Suppressor macrophage treated with lipopolysaccharide for 4 hours (primary cell): ENCODE measurements at places on chromosomes 7 and 10.

DNA sequence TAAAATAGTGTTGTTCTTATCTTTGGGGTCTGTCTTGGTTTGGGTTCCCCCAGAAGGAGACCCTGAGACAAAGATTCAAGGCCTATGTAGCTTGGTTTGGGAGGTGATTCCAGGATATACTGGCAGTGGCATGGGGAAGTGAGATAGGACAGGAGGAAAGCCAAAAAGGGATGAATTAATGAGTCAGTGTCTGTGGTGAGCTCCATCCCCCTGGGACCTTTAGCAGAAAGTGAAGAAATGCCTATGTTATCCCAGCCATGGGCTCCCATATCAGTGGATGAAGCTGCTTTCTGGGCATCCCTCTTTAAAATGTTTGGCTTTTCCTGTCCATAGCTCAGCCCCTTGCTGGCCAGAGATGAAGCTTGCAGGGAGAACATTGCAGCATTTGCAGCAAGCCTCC lies 217.0 kb upstream of the CTBP2 start:
- DNase-seq = no peak

DNA sequence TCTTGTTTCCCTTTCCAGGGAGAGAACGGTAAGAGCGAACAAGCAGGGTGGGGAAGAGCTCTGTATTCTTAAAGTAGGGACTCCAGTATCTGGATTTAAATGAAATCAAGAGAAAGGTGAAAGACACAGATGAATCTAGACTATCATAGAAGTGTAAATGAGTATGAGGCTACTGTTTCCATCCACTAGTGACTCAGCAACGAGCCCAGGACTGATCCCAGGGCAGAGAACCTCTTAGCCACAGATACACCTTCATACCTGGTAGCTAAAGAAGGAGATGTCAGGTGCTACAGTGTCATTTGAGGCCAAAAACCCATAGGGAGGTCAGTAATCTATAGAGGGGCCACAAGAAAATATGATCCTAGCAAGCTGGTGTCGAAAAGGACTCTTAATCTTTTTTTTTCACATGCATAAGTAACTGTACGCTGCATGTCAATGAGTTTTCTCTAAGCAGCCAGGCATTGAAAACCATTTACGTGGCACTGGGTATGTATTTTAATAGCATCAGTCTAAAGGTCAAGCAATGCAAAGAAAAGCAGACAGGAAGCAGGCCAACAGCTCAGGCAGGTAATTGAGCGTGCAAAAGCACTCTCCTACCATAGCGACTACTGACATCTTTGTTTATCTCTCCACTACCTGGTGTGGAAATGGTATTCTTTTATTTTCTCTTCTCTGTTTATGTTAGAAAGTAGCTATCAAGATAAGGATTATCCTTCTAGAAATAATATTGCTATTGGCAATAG lies 91.5 kb upstream of the EGR2 start:
- DNase-seq = no peak

GRCh38 chr7:123415625-123416024 lies 118.8 kb downstream of the IQUB start:
- DNase-seq = no peak

GRCh38 chr7:135645296-135645904 lies 16.9 kb upstream of the STMP1 start:
- DNase-seq = peak; percentile 53

DNA sequence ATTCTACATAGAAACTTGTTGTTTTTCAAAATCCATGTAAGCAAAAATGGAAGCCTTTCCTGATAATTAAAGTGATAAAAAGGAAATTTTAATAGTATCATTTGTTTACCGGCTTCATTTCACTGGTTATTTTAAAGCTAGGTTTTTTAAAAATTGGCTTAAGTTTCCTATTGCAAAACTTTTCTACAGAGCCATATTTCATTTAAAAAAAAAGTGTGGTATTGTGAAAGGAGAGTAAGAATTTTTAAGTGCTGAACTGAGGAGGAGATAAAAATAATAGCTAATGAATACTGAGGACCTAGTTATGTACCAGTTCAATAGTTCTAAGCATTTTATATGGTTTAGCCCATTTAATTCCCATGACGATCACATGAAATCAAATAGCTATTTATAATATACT lies 172.2 kb upstream of the COL1A2 start:
- no peak for DNase-seq

DNA sequence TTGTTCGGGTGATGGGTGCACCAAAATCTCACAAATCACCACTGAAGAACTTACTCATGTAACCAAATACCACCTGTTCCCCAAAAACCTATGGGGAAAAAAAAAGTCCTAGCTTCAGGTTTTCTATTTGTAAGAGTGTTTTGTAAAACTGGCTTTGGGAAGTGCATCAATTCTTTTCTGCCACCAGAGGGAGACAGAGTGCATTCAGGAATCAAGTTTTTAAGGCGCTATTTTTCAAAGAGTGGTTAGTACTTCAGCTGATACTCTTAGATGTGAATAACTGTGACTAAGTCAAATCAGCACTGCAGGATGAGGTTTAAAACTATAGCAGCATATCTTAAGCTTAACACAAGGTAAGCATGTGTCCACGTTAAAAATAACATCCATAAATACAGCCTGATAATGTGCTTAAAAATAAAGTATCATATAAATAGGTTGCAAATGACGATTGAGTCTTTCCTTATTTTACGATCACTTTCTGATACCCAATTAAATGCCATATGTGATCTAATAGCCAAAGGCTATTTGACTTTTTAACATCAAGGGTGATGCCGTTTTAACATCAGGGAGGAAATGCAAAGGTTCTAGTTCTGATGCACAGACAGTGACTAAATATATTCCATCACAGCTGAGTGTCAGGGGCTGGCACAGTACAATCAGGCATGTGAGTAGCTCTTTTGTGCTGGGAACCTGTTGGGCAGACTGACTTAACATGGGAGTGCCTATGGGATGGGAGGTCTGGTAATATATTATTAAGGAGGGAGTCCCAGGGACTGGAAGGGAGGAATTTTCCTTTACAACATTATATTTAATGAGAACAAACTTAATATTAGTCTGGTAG lies 10.6 kb upstream of the LYZL2 start:
- peak; percentile 77 for DNase-seq

GRCh38 chr10:103096130-103096529 lies 96.9 kb downstream of the NT5C2 start:
- DNase-seq = no peak

GRCh38 chr10:118504467-118505205 lies 90.8 kb downstream of the PRLHR start:
- peak; percentile 49 for DNase-seq

DNA sequence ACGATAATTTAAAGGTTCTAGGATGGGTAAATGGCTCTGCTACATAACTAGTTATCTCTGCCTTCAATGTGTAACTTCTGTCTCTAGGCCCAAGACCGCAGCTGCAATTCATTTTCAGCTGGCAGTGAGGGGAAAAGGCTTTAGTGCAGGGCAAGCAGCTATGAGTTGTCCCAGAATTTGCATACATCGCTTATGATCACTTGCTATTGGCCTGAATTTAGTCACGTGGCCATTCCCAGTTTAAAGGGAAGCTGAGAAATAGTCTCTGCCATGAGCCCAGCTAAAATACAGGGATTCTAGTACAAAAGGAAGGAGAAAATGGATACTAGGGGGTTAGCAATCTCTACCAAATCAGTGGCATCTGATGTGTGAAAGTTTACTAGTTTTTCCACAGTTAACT lies 145.8 kb upstream of the IMMP2L start:
- DNase-seq = no peak

DNA sequence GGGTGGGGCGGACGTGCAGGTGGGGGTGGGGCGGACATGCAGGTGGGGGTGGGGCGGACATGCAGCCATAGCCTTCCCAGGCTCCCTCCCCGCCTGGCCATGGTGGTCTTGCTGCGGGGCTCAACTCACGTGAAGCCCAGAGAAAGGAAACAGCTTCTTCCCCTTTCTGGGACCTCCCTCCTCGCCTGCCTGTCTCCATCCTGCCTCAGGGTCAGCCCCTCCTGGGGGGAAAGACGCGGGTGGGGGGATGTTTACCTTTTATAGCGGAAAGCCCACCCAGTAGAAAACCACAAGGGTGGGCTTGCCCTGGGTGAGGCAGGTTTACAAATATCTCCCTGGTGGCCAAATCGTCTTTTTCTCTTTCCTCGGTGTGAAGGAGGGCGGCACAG lies 520.0 kb downstream of the GLRX3 start:
- DNase-seq = no peak

- DNase-seq = no peak
Observed at GRCh38 chr7:124718032-124718766, 47.4 kb downstream of the GPR37 start.

- no peak for DNase-seq
Observed at GRCh38 chr7:146002008-146002407, 114.6 kb upstream of the CNTNAP2 start.

DNA sequence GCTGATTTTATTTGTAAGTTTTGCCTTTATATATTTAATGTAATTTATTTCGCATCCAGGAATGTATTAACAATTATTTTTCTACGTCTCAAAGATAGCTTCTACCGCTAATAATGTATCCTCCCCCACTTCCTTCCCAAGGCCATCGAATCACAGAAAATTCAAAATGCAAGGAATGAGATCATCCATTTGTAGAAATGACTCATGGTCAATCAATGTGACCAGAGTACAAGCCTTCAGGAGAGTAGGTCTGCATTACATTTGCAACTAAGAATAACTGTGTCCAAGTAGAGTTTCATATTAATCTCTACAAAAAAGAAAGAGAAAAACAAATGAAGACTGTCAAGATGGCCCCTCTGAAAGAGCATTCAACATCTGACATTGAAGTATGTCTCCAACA lies 205.9 kb upstream of the PHF14 start:
- DNase-seq = no peak

GRCh38 chr10:3551761-3552160 lies 233.2 kb downstream of the KLF6 start:
- DNase-seq = no peak

DNA sequence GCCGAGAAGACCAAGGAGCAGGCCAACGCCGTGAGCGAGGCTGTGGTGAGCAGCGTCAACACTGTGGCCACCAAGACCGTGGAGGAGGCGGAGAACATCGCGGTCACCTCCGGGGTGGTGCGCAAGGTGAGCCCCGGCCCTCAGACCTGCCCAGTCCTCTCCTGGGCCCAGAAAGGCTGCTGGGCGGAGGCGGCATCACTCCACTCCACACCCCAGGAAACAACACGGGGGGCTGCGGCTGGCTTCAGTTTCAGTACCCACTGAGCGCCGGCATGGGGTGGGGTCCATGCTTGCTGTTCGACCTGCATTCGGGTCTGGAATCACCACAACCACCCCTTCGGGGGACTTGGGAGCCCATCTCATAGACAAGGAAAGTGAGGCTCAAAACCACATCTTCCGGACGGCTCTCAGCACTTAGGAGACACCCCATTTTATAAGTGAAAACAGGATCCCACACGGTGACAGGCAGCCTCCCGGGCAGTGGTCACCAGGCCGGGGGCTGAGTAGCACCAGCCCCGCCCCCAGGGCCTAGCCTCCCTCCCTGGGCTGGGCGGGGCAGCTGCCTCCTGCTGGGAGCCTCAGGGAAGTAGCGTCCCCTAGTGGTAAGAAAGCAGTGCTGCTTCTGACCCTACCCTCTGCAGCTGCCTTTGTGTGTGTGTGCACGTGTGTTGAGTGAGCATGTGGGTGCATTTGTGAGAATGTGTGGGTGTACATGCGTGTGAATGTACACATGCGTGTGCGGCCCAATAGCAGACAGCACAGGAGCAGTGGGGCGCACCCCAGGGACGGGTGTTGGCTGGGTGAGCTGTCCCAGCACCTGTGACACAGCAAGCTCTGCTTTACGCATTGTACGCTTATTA lies 1.8 kb downstream of the SNCG start:
- peak; percentile 64 for DNase-seq

DNA sequence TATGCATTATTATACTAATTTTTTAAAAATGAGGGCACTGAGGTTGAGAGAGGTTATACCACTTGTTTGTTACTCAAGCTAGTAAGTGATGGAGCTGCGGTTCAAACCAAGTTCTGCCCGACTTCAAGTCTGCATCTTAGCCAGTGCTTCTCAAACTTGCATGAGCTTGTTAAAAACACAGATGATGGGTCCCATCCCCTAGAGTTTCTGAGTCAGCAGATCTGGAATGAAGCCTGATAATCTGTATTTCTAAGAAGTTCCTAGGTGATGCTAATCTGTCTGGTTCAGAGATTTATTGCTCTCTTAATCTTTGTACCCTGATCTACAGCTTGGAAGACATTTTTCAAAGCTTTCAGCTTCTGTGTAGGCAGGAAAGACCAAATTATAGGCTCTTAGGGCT lies 67.7 kb upstream of the CC2D2B start:
- no peak for DNase-seq

- DNase-seq = no peak
Observed at GRCh38 chr7:142338633-142339501, 81.0 kb upstream of the PRSS58 start.

DNA sequence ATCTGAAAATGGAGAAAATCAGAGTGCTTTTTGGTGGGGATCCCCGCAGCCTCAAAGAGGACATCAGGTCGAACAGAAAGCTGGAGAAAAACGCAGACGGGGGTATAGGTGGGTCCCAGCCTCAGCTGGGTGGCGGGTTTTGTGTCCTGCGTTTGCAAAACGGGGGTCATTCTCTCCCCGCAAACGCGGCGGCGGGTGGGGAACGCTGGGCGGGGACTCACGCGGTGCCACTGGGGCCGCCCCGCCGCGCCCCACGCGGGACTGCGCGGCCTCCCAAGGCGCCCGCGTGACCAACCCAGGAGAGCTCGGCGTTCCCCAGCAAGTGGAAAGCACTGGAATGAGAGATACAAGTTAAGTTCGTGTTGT lies 806 bp upstream of the VIPR2 start:
- no peak for DNase-seq

DNA sequence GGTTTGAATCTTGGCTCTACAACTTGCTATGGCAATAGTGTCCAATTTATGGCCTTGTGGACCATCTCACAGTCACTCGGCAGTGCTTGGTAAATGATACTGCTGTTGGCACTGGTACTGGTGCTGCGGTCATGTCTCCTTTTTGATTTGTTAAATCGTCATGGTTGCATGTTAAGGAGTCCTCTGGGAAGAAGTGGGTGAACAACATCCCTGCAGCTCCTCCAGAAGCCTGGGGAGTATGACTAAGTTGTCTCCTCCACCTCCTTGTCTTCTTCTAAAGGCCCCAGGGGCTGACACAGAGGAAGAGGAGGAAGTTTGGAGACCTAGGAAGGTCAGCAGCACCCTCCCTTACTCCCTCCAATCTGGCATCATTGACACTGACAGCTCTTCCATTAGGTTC lies 8.5 kb downstream of the ITPRIP start:
- peak; percentile 56 for DNase-seq

GRCh38 chr7:43076189-43076605 lies 36.2 kb upstream of the HECW1 start:
- peak; percentile 71 for DNase-seq

DNA sequence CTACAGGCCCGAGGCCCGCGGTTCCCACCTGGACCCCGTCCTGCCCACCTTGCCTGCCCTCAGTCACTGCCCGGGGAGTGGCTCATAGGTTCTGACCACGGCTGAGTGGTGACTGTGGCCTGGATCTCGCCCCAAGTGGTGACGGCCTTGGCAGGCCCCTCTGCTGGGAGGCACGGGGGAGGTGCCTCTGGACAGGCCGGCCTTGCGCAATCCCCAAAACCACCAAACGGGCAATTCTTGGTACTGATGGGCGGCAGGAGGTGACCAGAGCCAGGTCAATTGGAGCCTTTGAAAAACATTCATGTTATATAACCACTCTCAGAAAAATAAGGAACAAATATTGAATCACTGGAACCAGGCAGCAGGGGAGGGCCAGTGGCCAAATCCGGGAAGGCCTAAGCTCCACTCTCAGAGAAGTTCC lies 83.4 kb downstream of the PRKAG2 start:
- peak; percentile 97 for DNase-seq

- no peak for DNase-seq
Observed at GRCh38 chr10:35986756-35987502, 344.8 kb upstream of the FZD8 start.

- no peak for DNase-seq
Observed at GRCh38 chr7:91062713-91063112, 201.5 kb upstream of the FZD1 start.
